ENCODE measurements at places on chromosomes 11 and 22.

GRCh38 chr22:49203091-49203858 lies 624.4 kb downstream of the BRD1 start:
- DNase-seq, result no peak

GRCh38 chr11:10993186-10993585 lies 135.3 kb upstream of the ZBED5 start:
- DNase-seq, result no peak

GRCh38 chr11:7167976-7168740 lies 79.4 kb downstream of the RBMXL2 start:
- no peak for DNase-seq

DNA sequence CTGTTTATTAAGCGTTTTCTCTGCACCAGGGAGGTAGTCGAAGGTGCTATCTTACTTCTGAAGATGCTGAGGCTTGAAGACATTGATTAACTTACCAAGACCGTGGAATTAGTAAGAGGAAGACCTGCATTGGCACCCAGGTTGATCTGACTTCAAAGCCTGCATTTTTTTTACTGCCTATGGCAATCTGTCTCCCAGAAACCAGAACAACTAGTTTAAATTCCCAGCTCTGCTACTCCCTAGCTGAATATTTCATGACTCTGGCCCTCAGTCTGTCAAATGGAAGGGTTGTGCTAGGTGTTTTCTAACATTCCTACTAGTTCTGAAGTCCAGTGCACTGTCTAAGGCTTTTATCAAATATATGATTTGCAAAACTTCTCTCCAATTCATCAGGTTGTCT lies 52.0 kb upstream of the GRAMD1B start:
- no peak for DNase-seq

DNA sequence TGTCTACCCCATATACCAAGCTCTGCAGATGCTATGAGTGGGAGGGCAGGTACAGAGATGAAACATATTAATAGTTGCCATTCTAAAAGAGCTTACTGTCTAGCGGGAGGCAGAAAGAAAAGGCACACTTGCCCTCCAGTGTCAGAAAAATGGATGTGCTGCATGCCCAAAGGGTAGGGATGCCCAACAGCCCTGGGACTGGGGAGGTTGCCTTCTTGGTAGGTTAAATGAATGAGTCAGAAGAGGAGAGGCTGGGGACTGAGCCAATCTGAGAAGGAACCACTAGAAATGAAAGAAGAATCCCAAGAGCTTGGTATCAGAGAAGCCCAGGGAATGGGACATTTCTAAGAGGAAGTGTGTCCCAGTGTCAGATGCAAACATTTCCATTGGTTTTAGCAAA lies 1.2 kb downstream of the BIRC3 start:
- no peak for DNase-seq

DNA sequence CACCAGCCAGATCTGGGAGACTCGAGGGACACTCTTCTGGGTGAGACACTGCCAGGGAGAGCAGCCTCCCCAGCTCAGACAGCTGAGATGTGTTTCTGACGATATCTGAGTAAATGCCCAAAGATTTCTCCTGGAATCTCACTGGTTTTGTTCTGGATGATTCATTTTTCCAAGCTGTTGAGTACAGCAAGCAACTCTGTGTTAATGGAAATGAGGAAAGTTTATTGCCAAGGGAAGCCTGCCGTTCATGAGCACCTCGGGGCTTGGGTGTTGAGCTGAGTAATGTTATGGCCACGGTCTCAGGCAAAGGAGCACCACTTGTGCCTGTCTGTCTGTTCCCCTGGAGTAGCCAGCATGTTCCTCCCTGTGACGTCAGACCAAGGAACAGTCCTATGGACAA lies 1132.4 kb downstream of the BRD1 start:
- no peak for DNase-seq

- DNase-seq, result no peak
Measured at GRCh38 chr11:116614306-116615210, 158.2 kb downstream of the BUD13 start.

DNA sequence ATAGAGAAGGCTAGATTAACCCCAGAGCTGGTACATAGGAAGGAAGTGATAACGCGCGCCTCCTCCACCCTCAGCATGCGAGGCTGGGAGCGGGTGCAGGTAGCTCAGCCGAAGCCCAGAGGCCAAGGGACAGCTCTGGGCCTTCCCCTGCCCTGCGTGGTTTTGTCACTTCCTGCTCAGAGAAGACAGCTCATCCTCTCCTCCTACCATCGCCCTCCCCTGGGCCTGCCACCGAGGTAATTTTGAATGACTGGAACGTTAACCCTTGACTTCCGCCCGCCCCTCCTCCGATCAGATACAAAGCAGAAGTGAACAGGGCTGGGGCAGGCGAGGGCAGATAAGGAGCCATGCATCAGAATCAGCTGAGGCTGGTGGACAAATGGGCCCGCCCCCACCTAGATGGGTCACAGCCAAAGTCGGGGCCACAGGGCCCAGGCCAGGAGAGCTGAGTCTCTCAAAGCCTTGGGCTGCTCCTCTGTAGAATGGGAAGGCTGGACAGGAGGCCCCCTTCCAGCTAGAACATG lies 1.6 kb downstream of the RAC2 start:
- DNase-seq, result no peak

DNA sequence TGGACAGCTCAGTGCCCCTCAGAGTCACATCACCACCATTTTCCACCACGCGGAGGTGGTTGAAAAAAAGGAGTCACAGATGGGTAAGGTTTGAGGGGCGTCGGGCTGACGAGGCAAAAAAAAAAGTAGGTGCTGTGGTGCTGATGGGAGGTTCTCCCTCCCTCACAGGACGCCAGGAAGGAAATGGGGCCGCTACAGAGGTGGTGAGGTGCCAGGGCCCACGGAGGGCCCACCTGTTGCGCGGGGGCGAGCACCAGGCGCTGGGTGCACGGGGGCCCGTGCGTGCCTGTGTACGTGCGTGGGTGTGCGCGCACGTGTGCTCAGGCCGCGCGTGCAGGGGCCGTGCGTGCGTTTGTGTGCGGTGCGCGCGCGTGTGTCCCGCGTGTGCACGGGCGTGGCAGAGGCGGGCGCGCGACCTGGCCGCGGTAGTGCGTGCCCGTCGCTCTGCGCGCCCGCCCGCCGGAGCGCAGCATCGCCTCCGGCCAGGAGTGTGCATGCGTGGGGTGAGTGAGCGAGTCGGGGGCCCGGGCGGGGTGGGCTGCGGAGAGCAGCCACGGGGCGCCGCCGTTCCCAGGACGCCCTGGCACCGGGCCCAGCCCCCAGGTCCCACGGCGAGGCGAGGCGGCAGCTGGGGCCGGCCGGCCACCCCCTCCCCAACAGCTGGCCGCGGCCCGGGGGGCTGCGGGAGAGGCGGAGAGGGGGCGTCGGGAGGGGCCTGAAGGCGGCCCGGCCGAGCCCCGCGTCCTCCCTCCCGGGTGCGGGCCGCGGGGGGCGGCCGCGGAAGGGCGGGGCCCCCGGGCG lies 2.8 kb downstream of the PDGFB start:
- DNase-seq, result no peak

DNA sequence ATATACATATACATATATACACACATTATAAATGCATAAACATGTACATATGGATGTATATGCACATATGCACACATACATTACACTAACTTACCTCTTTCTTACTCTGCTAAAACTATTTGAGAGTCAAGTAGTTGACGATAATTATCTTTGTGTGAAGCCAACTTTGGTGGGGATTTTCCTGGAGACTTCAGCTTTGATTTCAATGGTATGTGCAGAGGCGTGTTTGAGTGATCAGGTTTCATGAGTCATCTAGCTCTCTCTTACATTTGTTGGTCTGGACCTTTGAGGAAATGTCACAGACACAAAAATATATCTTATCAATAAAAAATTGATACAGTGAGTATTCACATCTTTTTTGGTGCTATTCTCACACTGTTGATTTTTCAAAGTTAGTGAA lies 769.1 kb upstream of the LUZP2 start:
- no peak for DNase-seq

DNA sequence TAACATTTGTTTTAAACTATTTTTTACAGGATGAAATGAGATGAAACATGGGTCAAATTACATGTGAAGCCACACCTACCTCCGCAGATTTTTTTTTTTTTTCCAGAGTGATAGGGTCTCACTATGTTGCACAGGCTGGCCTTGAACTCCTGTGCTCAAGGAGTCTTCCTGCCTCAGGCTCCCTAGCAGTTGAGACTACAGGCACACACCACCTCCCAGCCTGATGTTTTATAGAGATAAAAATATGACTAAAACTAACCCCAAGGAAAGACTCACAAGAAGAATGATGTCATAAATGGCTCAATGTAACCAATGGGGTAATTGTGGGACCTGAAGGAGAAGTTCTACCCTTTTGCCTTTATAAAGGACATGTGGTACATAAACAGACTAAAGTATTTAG lies 52.3 kb upstream of the SOX6 start:
- no peak for DNase-seq

- no peak for DNase-seq
Measured at GRCh38 chr22:43476341-43476740, 64.5 kb downstream of the MPPED1 start.

- DNase-seq, result no peak
Measured at GRCh38 chr11:3667149-3668035, 3.8 kb downstream of the CHRNA10 start.

DNA sequence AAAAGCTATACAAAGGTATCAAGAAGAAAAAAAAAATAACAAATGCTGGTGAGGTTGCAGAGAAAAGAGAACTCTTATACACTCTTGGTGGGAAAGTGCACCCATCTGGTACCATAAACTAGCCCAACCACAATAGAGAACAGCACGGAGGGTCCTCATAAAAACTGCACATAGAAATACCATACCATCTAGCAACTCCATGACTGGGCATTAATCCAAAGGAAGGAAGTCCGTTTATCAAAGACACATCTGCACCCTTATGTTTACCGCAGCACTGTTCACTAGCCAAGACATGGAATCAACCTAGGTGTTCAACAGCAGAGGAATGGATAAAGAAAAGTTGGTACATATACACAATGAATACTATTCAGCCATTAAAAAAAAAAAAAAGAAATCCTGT lies 10.8 kb upstream of the CLDN5 start:
- DNase-seq, result no peak

GRCh38 chr11:62671236-62671607 lies 251 bp upstream of the UQCC3 start:
- DNase-seq, result peak; percentile 66

- no peak for DNase-seq
Measured at GRCh38 chr11:38191101-38191500, 1593.1 kb upstream of the RAG2 start.

GRCh38 chr11:67261640-67261945 lies 4.7 kb upstream of the GRK2 start:
- no peak for DNase-seq

DNA sequence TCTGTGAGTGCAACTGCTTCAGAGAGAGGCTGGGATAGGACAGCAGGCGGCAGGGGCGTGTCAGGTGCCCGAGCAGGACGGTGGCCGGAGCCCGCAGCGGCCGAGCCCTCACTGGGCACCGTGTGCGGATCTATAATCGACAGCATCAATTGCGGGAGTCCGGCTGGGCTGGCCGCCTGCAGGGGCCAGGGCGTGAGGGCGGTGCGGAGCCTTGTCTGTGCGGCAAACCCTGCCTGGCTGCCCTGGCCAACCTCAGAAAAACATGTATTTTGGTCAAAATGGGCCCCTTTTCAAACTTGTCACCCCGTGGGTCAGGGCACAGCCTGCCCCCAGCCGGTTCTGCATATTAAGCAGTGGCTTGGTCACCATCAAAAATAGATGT lies 91.3 kb upstream of the KCNQ1OT1 start:
- no peak for DNase-seq

DNA sequence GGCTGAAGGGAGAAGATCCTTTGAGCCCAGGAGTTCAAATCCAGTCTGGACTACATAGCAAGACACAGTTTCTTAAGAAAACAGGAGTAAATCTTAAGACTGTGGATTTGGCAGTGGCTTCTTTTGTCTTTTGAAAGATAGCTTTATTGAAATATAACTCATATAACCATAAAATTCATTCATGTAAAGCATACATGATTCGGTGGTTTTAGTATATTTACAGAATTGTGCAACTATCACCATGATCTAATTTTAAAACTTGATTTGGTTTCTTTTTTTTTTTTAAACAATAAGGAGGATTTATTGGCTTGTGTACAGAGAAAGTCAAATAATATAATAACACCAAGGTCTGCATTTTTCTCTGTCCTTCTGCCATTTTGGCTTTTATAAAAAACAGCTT lies 23.1 kb upstream of the PSMA1 start:
- no peak for DNase-seq

- DNase-seq, result no peak
Measured at GRCh38 chr11:130112071-130112830, 42.6 kb downstream of the APLP2 start.

DNA sequence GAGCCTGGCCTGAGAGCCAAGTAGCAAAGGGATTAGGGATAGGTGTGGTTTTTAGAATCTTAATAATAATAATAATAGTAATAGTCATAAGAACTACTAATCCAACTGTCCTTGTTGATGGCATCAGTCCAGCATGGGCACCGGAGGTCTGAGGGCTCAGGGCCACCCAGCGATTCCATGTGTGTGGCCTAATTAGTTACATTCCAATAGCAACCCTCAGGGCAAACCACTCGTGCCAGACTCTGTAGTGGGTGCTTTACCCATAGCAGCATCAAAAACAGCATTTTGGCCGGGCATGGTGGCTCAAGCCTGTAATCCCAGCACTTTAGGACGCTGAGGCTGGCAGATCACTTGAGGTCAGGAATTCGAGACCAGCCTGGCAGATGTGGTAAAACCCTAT lies 19.0 kb upstream of the MYH9 start:
- DNase-seq, result no peak

DNA sequence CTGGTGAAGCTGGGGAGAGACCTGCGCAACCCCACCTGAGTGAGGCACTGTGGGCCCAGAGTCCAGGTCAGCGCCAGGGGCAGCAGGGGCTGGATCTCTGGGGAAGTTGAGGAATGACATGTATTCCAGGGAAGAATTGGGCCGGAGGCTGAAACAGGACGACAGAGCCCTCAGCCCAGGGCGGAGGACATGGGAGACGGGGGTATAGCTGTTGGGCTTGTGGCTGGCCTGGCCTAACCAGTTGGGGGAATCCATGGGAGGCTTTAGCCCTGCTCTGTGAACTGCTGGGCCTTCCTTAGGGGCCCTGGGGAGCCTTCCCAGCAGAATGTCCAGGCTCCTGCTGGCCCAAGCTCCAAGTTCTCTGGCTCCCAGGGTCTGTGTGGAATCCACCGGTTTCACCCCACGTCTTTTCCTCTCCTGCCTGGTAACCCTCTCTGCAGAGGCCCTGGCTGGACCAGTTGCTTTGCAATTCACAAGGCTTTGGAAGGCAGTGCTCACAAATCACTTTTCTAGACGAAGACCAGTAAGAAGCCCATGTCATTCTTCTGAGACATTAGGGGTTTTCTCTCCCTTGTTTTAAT lies 50.4 kb upstream of the KCNQ1OT1 start:
- DNase-seq, result no peak

DNA sequence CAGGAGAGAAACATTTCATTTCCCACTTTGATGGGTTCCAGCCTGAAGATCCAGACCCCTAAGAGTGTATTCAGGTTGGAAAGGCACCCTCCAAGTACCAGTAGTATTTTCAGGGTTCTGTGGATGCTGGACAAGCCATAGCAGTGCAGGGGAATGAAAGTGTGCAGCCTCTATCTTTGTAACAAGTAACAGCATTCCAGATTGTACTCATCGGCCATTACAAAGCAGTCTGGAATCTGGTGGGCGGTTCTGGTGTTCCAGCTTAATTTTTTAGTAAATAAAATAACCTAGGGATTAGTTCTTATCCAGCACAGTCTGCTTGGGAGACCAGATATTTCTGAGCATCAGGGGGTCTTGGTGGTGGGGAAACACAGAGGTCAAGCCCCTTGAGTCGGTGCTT lies 22.6 kb downstream of the APLNR start:
- DNase-seq, result no peak

- DNase-seq, result no peak
Measured at GRCh38 chr11:62851807-62852522, 12.6 kb upstream of the WDR74 start.

- no peak for DNase-seq
Measured at GRCh38 chr11:2149864-2150847, 10.9 kb downstream of the INS start.
